ENCODE measurements at places on chromosomes 1 and 21.

DNA sequence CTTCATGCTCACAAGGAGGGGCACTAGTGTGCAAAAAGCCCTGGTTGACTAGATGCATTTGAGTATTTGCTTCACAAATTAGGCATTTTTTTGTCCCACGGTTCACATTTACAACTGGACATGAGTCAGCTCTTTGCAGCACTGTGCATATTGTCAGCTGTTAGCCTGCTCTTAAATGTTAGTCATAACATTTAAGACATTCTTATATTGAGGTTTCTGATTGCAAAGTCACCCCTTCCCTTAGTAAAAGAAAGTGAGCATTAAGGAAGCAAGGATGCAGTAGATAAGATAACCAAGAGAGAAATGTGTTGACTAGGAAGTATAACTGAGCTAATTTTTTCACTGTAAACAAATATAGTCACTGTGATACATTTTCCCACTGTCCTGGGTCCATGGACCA lies 132.6 kb upstream of the CTTNBP2NL start:
- no peak for ATAC-seq

GRCh38 chr1:84749427-84749826 lies 59.2 kb upstream of the SSX2IP start:
- ATAC-seq, result peak; percentile 85

- ATAC-seq, result no peak
Measured at GRCh38 chr21:40194185-40194980, 327.1 kb downstream of the PCP4 start.

DNA sequence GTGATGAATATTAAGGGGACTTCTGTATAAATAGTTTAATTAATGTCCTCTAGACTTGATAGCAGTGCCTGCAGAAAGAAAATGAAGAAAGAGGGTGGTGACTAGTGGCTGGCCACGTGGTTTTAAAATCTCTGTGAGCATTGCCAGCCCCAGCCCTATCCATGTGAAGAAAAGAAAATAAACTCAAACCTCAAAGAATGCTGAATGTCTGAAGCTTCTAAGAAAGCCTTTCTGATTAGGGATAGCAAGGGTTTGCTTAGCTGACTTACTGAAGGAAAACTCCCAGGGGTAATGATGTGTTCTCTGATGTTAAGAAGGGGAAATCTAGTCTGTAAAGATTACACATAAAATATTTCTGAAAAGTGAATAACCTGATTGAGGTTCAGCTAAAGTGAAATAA lies 31.8 kb downstream of the ADGRL2 start:
- ATAC-seq, result no peak

GRCh38 chr1:37448691-37449417 lies 25.5 kb upstream of the ZC3H12A start:
- no peak for ATAC-seq

- ATAC-seq, result no peak
Measured at GRCh38 chr1:24140741-24141181, 2.2 kb downstream of the IL22RA1 start.

DNA sequence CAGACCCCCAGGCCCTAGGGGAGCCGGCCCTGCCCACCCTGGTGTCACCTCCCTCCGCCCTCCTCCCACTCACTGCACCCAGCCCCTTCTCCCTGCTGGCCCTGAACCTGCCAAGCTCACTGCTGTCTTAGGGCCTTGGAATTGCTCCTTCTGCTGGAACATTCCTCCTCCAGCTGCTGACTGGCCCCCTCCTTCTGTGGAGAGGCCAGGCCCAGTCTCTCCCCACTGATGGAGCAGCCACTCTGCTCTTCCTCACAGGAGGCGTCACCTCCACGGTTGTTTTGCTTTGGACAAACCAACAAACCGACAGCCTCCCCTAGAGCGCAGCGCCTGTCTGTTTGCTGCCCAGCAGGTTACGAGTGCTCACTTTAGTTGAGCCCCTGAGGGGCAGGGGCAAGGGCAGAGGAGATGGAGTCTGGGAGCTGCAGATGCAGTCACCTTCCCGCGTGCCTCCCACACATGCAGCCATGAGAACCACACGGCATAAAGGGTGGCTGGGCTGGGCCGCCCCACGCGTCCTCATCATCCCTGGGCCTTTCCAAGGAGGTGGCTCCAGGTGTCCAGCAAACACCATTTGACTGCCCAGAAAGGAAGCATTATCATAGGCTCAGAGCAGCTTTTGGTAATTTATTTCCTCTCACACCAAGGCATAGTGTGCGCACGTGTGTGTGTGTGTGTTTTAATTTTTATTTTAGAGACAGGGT lies 9.4 kb downstream of the OXCT2 start:
- no peak for ATAC-seq

DNA sequence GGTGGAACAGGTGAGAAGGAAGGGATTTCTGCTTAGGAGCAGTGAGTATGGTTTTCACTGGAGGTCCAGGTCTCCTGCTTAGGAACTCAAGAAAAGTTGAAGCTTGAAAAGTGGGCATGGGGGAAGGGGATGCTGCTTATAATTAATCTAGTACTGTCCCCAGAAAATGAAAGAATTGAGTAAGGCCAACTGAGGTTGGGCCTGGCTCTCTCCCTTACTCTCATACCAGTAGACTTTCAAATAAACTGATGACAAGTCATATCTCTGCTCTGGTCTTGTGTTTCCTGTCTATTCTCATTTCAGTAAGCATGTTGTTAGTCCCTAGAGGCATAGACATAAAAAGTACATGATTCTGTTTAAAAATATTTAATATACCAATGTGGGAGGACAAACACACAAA lies 26.4 kb downstream of the CD48 start:
- ATAC-seq, result peak; percentile 71

- no peak for ATAC-seq
Measured at GRCh38 chr1:18217398-18218043, 109.9 kb downstream of the IGSF21 start.

GRCh38 chr1:25008192-25008485 lies 78.1 kb upstream of the RUNX3 start:
- no peak for ATAC-seq

- ATAC-seq, result no peak
Measured at GRCh38 chr1:208111646-208112190, 132.5 kb downstream of the PLXNA2 start.

- ATAC-seq, result no peak
Measured at GRCh38 chr1:205250699-205251098, 23.0 kb downstream of the TMCC2 start.

DNA sequence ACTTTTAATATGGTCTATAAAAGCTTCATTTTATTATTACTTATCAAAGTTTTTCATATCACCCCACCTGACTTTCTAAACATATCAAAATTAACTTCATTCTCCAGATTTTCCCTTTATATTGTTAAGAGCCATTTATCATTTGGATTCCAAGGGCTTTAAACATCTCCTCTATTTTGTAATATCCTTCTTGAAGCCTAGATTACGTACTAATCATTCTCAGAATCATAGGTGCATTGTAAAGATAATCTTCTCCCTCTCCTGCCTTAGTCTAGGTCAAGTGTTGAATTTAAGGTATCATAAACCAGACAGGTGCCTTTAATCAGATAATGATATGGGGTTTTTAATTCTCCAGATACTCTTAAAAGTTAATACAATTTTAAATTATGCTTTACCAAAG lies 128.3 kb downstream of the LRRC40 start:
- ATAC-seq, result no peak

- no peak for ATAC-seq
Measured at GRCh38 chr1:75672108-75672507, 52.4 kb upstream of the ACADM start.

- no peak for ATAC-seq
Measured at GRCh38 chr1:95197616-95198252, 36.3 kb upstream of the RWDD3 start.

DNA sequence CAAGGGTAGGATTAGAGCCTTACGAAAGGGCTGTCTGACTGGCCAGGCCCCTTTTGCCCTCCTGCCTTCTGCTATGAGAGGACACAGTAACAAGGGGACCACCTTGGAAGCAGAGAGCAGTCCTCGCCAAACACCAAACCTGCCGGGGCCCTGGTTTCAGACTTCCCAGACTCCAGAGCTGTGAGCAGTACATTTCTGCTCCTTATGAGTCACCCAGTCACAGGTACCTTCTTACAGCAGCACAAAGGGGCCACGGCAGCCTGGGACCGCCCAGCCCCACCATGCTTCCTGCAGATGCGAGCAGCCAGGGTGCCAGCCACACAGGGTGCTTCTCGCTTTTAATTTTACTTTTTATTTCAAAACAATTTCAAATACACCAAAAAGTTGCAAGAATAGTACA lies 17.2 kb upstream of the POFUT2 start:
- ATAC-seq, result no peak

DNA sequence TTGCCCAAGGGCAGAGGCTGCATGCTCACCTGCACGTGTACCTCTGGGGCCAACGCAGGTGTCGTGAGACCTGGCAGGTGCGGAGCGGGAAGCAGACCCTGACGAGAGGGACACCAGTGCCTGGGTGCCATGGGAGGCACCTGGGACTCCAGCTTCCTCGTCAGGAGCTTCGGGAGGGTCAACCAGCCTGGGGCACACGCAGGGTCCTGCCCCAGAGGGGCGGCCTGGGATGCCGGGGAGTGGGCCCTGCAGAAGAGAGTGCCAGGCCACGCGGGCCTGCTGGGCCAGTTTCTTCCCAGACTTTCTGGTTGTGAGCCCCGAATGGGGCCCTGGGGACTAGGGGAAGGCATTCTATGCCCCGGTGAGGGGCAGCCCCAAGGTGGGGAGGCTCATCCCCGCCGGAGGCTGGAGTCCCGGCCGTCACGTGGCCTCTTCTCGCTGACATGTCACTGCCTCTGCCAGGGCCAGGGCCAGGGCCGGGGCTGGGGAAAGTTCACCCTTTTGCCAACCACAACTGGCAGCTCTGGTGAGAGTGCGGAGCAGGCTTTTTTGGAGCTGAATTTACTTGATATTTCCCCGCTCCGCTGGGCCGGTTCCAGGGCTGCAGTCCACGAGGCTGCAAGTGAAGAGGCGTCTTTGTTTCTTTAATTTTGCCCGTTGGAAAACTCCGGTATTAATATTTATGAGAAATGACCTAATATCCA lies 38.5 kb upstream of the ACTRT2 start:
- ATAC-seq, result no peak

DNA sequence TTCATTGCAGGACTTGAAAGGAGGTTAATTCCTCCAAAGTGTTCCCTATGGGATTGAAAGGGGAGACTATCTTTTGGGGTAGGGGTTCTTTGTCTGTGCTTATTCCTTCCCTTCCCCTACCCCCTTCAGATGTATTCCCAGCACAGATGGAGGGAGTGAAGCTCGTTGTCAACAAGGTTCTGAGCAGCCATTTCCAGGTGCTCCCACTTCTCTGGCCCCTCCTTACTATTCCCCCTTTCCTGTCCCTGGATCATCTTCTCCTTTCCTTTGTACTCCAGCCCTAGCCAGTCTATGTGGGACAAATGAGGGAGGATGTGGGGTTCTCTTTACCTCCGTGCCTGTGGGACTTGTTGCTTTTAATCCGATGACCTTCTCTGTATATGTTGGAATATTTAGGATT lies 899 bp downstream of the TOMM40L start:
- no peak for ATAC-seq

DNA sequence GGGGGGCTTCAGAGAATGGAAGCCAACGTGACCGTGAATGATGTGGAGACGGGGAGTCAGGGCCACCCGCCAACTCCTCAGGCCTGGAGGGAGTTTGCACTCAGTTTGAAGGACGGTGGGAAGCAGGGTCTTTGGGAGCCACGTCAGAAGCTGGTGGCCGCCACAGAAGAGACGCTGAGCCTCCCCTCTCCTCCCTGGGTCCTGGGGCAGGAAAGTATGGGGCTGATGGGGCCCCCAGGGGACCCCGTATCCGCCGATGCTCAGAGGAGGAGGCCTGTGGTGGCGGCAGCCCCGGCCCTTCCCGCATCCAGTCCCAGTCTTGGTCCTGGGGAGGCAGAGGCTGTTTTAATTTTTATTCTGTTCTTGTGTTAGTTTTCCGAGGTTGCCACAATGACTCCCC lies 188.6 kb upstream of the C1orf174 start:
- no peak for ATAC-seq

DNA sequence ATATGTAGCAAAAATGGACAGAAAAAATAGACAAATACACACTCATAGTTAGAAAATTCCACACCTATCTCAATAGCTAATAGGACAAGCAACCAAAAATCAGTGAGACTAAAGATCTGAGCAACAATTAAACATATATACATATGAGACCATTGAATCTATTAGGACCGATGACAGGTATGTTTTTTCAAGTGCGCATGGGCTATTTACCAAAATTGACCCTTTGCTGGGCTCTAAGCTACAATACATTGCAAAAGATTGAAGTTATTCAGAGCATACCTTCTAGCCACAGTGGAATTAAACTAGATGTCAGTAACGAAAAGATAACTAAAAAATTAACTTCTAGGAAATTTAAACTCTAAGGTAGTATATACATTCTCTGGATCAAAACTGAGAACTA lies 13.7 kb downstream of the CD55 start:
- no peak for ATAC-seq

GRCh38 chr1:199573047-199573446 lies 454.5 kb upstream of the NR5A2 start:
- no peak for ATAC-seq

- ATAC-seq, result no peak
Measured at GRCh38 chr1:228334226-228334935, 72.3 kb downstream of the TRIM11 start.

DNA sequence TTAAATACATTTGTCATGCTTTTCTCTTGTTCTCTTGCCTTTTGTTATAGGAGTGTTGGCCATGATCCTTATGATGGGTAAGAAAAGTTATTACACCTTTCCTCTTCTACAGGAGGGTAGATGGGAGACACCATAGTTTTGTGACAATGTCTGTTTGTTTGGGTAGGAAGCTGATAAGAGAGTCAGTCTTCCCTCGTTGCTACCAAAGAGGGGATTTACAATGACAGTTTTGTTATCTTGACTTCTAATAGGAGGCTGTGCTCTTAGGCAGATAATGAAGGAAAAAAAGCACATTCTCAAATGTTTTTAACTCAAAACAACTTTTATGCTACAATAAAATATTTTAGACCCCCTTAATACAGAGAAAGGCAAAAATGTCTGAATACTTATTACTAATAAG lies 48.0 kb upstream of the WLS start:
- no peak for ATAC-seq

DNA sequence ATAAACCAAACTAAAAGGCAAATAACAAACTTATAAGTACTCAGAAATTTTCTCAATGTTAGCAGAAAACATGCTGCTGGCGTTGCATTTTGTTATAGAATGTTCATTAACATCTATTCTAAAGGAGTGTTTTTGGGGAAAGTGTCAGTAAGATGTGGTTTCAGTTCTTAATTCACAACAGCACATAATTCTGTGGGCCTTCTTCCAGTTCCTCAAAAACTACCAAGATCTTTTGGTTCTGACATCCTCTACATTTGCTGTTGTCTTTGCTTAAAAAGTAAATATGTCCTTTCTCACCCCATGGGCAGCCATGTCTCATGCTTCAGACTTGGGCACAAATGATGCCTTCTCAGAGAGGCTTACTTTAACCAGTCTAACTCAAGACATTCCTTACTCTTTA lies 152.5 kb downstream of the CDC7 start:
- ATAC-seq, result no peak

GRCh38 chr1:17957588-17958267 lies 149.9 kb upstream of the IGSF21 start:
- no peak for ATAC-seq

Data from activated T-helper 17 cell treated with anti-CD3 and anti-CD28 coated beads, Interleukin-2, amount 50 U/mL, for 72 hours (primary cell).